ENCODE measurements at places on chromosomes 2 and 18. TPM values are rescaled to one million over a fixed set of nuclear protein-coding genes. Genes with fewer than 3 reads are reported as not detected.

Gene RNF125
- 9.9 TPM for total RNA-seq

Gene IL1RL2
- 4.3 TPM for total RNA-seq

Gene NPC1
- 86.6 TPM for total RNA-seq

Gene ERBB4
- total RNA-seq: 0.55 TPM

Gene NEUROD1
- not detected for total RNA-seq

Gene GAL3ST2
- not detected for total RNA-seq

Gene B3GNT7
- total RNA-seq: 13.4 TPM

GRCh38 chr2:65498396-65498795, 66.0 kb upstream of the SPRED2 start:
- no peak overlapping the region for H3K4me3 ChIP-seq
- no peak for DNase-seq
- H3K27me3 ChIP-seq: no peaks in the 10 kb centered on the region
- no peaks in the 10 kb centered on the region for H3K4me1 ChIP-seq
- no peak overlapping the region for H3K27ac ChIP-seq
- no peaks in the 10 kb centered on the region for H3K36me3 ChIP-seq

GRCh38 chr2:15667809-15668556, 76.3 kb downstream of the DDX1 start:
- H3K4me1 ChIP-seq: no peaks in the 10 kb centered on the region
- H3K27me3 ChIP-seq: peaks cover 32% of the 10 kb centered on the region
- no peak overlapping the region for H3K4me3 ChIP-seq
- no peak for DNase-seq

DNA sequence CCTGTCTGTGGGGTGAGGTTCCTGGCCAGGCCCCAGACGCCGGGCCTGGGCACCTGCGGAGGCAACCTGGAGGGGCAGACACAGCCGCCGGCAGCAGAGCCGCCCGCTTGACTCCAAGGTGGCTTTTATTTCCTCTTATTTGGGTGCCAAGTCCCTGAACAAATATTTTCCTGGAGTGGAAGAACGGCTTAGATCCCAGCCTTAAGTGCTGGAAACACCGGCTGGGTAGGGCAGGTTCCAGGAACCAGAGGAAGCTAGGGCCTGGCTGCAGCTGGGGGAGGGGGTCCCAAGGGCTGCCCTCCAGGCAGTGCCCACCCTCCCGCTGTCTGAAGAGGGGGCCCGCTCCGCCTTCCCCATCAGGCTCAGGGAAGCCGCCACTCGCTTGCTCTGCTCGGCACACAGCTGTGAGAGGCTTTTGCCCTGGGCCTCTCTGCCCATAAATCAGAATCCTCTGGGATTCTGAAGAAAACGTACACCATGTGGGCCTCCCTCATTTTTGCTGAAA, 28.2 kb downstream of the SDC1 start:
- peak; percentile 82 for DNase-seq
- H3K4me3 ChIP-seq: no peak overlapping the region
- H3K36me3 ChIP-seq: peaks cover 13% of the 10 kb centered on the region
- peak overlapping the region; percentile 84 for H3K27ac ChIP-seq

DNA sequence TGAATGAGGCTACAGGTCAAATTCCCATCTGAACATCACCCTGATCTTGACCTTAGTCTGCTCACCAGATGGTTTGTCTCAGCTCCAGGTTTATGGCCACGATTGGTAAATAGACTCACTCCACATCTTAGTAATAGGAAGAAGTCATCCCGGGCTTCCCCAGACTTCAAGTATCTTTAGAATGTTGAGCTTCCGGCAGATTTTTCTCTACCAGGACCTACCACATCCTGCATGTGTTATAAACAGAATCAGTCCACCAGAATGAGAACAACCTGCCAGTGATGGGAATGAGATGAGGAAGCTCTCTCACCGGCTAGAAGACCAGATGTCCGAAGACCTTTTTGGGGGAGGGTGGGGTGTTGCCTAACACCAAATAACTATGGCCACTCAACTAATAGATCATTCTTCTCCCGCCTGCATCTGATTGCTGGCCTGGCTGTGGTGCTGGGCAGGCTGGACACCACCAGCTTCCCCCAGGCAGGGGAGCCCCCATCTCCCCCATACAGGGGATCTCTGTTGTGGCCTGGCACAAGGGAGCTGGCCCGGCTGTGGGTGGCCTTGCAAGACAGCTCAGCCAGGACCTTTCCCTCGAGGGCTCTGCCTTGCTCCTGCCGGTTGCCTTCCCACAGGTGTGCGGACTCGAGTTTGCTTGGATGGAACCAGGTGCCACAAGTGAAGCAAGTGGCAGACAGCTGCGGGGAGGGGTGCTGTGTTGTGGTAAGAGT, 88.5 kb downstream of the SH3RF3 start:
- peak; percentile 27 for DNase-seq
- peak overlapping the region; percentile 61 for H3K27ac ChIP-seq
- peaks cover 31% of the 10 kb centered on the region for H3K4me1 ChIP-seq
- H3K36me3 ChIP-seq: no peaks in the 10 kb centered on the region
- H3K4me3 ChIP-seq: no peak overlapping the region

- no peak overlapping the region for H3K27ac ChIP-seq
- H3K36me3 ChIP-seq: no peaks in the 10 kb centered on the region
- no peak for DNase-seq
- peaks cover 66% of the 10 kb centered on the region for H3K4me1 ChIP-seq
- H3K27me3 ChIP-seq: no peaks in the 10 kb centered on the region
- H3K4me3 ChIP-seq: no peak overlapping the region
These were observed 4.3 kb downstream of the PELI1 start for GRCh38 chr2:64139956-64140355.

DNA sequence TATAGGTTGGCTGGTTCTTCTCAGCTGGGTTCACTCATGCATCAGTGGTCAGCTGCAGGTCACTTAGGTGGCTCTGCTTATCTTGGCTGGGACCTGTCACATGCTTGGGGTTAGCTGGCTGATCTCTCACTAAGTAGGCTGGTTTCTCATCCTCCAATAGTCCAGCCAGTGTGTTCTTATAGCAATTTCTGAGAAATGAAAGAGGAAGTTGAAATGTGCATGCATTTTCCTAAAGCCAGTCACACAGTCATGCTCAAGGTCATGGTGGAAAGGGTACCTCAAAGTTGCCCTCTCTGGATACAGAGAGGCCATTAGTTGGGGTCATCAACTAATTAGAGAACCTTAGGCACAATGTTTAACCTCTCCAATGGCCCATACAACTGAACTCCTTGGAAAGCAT, 64.4 kb downstream of the KLHL29 start:
- H3K27ac ChIP-seq: no peak overlapping the region
- no peaks in the 10 kb centered on the region for H3K27me3 ChIP-seq
- H3K36me3 ChIP-seq: no peaks in the 10 kb centered on the region
- H3K4me3 ChIP-seq: no peak overlapping the region
- peaks cover 26% of the 10 kb centered on the region for H3K4me1 ChIP-seq
- no peak for DNase-seq

- H3K27me3 ChIP-seq: peaks cover 4% of the 10 kb centered on the region
- H3K4me1 ChIP-seq: peaks cover 73% of the 10 kb centered on the region
- DNase-seq: no peak
These were observed 7.1 kb downstream of the CABLES1 start for GRCh38 chr18:23142251-23142929.

DNA sequence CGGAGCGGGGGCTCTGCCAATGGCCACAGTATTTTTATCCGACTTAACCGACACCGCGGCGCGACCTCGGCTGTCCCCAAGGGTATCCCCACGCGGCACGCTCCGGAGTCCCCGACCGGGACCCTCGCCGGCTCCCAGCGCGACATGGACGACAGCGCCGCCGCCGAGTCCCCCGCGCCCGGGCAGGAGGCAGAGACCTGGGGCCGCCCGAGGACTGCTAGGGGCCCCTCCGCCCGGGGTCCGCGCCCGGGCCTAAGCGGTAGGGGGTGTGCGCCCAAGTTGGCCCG, 468 bp downstream of the UXS1 start:
- H3K4me3 ChIP-seq: peak overlapping the region; percentile 86
- H3K27me3 ChIP-seq: no peaks in the 10 kb centered on the region
- peaks cover 44% of the 10 kb centered on the region for H3K4me1 ChIP-seq
- H3K27ac ChIP-seq: peak overlapping the region; percentile 87

GRCh38 chr2:16195681-16196070, 255.3 kb downstream of the MYCN start:
- no peaks in the 10 kb centered on the region for H3K27me3 ChIP-seq
- H3K36me3 ChIP-seq: no peaks in the 10 kb centered on the region
- H3K4me3 ChIP-seq: no peak overlapping the region
- H3K27ac ChIP-seq: no peak overlapping the region

DNA sequence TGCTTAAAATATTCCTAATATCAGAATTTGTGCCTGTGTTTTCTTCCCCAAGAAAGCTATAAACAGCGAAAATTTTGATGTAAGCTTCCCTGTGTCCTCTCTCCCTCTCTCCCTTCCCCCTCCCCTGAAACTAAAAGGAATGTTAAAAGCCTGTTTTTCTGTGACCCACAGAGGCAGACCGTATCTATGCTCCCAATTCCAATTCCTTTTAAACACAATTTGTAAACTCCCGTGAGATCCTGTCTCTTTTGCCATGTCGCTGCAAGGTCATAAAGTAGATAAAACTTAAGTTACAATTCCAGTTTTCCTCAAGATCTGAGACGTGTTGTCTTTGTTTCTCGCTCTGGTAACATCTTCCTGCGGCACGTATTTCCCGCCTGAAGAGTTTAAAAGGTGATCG, 23.3 kb downstream of the SKA1 start:
- peaks cover 6% of the 10 kb centered on the region for H3K4me1 ChIP-seq
- H3K36me3 ChIP-seq: no peaks in the 10 kb centered on the region
- no peak overlapping the region for H3K4me3 ChIP-seq
- no peak overlapping the region for H3K27ac ChIP-seq

DNA sequence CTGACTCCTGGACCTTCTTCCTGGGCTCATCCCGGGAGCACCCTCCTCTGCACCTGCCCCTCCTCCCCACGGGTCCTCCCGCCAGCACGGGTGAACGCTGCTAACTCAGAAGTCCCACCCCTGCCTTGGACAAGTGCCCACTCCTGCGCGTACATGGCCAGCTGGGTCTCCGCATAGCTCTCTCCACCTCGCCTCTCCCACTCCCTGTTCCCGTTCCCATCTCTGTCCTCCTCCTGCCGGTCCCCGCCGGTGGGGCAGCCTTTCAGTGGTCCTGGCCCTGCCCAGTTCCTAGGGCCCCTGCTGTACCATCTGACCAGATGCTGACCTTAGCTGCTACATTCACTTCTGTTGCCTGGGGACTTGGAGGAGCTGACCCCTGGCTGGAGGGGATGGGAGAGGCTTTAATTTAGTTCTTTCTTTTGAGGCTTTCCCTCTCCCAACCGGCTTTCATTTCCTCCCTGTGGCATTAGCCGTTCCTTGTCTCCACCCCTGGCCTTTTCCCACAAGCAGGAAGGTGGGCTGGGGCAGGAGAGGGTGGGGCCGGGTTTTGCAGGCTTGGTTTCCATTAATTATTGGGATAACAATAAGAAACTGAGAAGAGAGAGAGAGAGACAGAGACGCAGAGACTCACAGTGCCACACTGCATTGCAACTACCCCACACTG, 136.1 kb downstream of the SH3BP4 start:
- no peaks in the 10 kb centered on the region for H3K4me1 ChIP-seq
- H3K27ac ChIP-seq: no peak overlapping the region
- H3K27me3 ChIP-seq: no peaks in the 10 kb centered on the region

DNA sequence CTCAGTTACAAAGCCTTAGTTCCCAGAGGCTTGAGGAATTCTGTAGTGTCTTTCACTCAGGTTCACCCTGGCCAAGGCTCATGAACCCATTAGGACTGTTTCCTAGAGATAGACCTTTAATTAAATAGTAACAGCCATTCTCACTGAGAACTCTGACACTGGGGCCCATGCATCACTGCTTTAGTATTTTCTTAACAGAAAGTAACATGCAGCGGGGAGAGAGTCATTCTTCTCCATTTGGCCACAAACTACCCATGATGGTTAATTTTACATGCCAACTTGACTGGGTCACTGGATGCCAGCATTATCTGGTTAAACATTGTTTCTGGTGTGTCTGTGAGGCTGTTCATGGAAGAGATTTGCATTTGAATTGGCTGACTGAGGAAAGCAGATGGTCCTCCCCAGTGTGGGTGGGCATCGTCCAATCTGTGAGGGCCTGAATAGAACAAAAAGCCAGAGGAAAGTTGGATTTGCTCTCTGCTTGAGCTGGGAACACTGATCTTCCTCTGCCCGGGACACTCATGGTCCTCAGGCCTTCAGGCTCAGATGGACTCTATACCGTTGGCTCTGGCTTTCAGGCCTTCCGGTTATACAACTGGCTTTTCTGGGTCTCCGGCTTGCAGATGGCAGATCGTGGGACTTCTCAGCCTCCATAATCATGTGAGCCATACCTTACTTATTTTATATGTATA, 5.6 kb upstream of the CPLX4 start:
- no peaks in the 10 kb centered on the region for H3K4me1 ChIP-seq
- no peak for DNase-seq
- H3K36me3 ChIP-seq: peaks cover 38% of the 10 kb centered on the region
- H3K4me3 ChIP-seq: no peak overlapping the region
- no peak overlapping the region for H3K27ac ChIP-seq
